A549 treated with CORT108297 at 1 μM for 4 hours (cell line): ENCODE measurements at places on chromosomes 4 and X. TPM values are rescaled to one million over a fixed set of nuclear protein-coding genes. Genes with fewer than 3 reads are reported as not detected.

The UGT2B17 gene
- total RNA-seq = not detected in 5 replicates

The APLN gene
- total RNA-seq = 0.70 to 0.85 TPM (median 0.79 TPM) in 5 replicates

The LUZP4 gene
- total RNA-seq = not detected in 5 replicates

The INPP4B gene
- 3.9 to 6.4 TPM (median 6.3 TPM) in 5 replicates for total RNA-seq

The NEUROG2 gene
- total RNA-seq = not detected in 5 replicates

The IBSP gene
- not detected in 5 replicates for total RNA-seq
